NCI-H1436 (cell line): ENCODE measurements at places on chromosomes 7 and 10.

DNA sequence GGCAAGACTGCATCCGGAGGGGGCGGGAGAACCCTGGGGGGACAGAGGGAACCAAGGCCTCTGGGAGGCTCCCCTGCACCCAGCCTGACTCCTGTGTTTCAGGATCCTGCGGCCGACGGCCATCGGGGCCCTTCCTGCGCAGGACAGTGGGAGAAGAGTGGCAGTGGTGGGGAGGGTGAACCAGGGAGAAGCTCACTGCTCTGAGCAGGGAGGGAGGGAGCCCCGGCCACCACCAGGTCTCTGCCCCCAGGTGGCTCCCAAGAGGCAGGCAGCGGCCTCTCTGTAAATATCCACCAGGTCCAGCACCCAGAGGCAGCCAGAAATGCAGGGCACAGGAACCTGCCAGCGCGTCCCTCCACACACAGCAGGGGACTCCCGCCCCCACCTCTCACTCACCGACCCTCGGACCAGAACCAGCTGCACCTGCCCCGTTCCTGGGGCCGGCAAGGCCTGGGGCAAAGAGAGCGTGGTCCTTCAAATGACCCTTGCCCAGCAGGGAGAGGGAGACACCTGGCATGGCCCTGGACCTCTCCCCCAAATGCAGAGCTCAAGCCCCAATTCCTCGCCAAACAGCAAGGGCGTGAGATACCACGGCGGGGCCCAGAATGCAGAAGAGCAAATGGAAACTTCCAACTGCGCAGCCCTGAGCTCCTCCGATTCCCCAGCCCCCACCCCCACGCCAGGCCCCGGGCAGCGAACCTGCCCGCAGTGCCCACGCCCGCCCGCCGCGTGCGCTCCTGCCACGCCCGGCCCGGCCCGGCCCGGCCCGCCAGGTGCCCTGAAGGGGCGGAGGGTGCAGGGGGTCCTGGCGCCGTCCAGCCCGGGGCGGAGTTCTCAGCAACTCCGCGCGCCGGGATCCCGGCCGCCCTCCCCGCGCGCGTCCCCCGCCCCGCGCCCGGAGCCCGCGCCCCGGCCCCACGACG, 805 bp downstream of the RASGEF1A start:
- DNase-seq = no peak

GRCh38 chr7:19378345-19378714, 233.1 kb upstream of the FERD3L start:
- DNase-seq = no peak

GRCh38 chr7:106100863-106101629, 11.1 kb downstream of the SYPL1 start:
- no peak for DNase-seq

- no peak for DNase-seq
Measured at GRCh38 chr7:73841689-73842066, 638 bp downstream of the METTL27 start.

DNA sequence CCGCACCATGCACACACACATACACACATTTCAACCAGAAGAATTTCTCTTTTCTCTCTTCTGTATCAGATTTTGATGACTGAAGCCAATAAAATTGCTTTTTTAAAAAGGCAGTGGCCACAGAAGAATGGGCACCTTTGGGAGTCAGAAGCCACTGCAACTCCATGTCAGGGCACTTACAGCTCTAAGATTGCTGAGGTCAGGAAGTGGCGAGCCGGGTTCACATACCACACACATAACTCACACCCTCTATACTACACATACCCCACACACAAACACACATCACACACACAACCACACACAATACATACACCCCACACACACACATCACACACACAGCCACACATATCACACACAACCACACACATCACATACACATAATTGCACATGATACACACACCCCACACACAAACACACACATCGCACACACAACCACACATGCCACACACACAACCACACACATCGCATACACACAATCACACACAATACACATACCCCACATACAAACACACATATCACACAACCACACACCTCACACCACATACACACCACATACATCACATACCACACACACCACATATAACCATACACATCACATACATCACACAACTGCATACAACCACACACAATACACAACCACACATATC, 31.2 kb downstream of the GPRIN2 start:
- DNase-seq = no peak

GRCh38 chr10:11110539-11110938, 92.9 kb downstream of the CELF2 start:
- DNase-seq = no peak

DNA sequence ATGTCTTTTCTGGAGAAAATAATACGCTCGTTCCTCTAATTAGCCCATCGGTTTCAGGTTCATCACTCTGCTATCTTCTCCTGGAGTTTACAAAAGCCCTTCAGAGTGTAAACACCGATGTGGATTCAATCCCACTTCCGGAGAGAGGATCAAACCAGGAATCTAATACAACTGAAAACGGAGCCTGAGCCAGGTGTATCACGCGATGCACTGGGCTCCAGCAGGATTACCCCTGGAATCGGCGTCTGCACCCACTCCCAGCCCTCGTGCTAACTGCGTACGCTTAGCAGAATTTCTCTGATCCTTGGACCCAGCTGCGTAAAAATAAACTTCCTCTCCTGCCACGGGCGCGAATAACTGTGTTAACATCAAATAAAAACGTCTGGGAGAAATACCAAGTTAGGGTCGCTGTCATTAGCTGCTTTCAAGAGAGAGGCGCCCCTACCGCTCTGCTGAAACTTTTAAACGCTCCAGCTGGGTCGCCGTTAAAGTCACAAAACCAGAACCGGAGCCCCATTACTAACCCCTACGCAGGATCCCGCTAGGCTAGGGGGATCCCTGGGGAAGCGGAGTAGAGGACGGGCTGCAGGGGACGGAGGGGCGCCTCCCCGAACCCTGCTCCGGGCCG, 502 bp downstream of the ZNF3 start:
- no peak for DNase-seq

- no peak for DNase-seq
Measured at GRCh38 chr7:126843336-126843735, 409.4 kb downstream of the GRM8 start.

DNA sequence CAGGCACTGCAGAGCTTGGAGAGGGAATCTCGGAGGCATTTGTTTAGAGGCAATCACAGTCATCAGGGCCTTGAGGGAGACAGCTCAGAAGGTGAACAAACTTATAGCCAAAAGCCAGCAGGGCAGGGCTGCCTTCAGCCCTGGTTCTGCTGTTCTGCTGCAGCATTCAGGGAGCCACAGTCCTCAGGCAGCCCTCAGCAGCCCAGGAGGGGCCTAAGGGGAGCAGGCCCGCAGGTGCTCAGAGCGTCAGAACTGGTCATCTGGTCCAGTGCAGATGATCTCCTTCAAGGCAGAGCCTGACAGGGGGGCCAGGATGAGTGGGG, 84.7 kb downstream of the ARHGAP22 start:
- DNase-seq = no peak

DNA sequence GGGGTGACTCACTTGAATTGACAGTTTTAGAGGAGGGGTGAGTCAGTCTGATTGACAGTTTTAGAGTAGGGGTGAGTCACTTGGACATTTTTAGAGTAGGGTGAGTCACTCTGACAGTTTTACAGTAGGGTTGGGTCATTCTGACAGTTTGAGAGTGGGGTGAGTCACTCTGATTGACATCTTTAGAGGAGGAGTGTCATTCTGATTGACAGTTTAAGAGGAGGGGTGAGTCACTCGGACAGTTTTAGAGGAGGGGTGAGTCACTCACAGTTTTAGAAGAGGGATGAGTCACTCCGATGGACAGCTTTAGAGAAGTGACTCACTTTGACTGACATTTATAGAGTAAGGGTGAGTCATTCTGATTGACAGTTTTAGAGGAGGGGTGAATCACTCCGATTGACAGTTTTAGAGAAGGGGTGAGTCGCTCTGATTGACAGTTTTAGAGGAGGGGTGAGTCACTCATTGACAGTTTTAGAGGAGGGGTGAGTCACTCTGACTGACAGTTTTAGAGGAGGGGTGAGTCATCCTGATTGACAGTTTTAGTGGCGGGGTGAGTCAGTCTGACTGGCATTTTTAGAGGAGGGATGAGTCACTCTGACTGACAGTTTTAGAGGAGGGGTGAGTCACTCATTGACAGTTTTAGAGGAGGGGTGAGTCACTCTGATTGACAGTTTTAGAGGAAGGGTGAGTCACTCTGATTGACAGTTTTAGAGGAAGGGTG, 595.9 kb downstream of the DNAJB6 start:
- peak; percentile 19 for DNase-seq

- DNase-seq = no peak
Measured at GRCh38 chr7:119571666-119572065, 701.3 kb upstream of the KCND2 start.

- DNase-seq = no peak
Measured at GRCh38 chr10:101797403-101798059, 14.3 kb upstream of the NPM3 start.

GRCh38 chr10:48656914-48657305, 27.8 kb upstream of the WDFY4 start:
- DNase-seq = no peak

DNA sequence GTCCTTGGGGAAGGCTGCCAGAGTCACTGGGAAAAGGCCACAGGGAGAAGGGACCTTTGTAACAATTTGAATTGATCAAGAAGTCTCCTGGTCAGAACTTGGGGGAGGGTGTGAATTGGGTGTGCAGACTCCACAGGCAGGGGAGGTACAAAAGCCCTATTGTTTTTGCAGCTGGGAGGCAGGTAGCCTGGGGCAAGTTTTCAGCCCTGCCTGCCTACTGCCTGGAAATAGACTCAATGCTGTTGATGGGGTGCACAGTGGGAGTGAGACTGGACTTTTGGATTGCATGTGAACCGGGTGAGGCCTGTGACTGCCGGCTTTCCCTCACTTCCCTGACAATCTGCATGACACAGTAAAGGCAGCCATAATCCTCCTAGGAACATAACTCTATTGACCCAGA, 947.0 kb downstream of the REEP3 start:
- no peak for DNase-seq

GRCh38 chr7:41130086-41130485, 572.8 kb downstream of the INHBA start:
- DNase-seq = no peak

DNA sequence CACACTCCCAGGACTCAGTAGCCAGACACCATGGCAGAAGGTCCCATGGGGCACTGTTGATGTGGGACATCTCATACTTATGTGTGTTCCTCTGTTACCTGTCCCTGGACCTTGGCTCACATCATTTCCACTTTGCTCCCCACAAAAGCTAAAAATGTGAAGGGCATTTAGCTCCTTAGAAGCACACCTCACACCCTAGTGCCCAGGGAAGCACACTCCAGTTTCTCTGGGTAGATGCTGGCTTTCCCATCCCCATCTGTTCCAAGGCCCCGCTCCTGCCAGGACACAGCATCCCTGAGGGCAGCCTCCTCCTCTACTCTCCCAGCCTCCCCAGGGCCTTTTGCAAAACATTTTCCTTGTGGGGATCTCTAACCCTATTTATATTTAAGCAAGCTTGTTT, 572.4 kb upstream of the MGMT start:
- DNase-seq = no peak

DNA sequence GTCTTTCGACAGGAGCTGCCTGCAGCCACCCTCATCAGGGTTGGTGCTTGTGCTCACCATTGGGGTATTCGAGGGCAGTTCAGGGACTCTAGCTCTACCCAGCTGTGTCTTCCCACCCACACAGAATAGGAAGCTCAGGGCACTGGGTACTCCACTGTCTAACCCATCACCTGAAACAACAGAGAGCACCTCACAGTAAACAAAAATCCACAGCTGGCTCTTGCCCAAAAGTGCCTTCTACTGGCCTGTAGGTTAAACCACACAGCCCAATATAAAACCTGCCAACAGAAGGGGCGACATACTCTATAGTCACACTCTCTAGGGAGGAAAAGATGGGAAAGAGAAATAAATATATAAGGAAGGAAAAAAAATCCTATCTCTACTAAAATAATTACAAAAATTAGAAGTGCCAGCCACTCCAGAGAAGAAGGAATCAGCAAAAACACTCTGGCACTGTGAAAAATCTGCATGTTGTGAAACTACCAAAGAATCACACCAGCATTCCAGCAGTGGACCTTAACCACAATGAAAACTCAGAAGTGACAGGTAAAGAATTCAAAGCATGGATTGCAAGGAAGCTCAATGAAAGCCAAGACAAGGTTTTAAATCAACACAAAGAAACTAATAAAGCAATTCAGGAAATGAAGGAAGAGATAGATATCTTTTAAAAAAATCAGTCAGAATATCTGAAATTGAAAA, 110.0 kb downstream of the HGF start:
- DNase-seq = no peak

- DNase-seq = no peak
Measured at GRCh38 chr10:127299956-127300689, 103.7 kb upstream of the INSYN2A start.

- no peak for DNase-seq
Measured at GRCh38 chr10:100889546-100889945, 23.2 kb upstream of the SLF2 start.

DNA sequence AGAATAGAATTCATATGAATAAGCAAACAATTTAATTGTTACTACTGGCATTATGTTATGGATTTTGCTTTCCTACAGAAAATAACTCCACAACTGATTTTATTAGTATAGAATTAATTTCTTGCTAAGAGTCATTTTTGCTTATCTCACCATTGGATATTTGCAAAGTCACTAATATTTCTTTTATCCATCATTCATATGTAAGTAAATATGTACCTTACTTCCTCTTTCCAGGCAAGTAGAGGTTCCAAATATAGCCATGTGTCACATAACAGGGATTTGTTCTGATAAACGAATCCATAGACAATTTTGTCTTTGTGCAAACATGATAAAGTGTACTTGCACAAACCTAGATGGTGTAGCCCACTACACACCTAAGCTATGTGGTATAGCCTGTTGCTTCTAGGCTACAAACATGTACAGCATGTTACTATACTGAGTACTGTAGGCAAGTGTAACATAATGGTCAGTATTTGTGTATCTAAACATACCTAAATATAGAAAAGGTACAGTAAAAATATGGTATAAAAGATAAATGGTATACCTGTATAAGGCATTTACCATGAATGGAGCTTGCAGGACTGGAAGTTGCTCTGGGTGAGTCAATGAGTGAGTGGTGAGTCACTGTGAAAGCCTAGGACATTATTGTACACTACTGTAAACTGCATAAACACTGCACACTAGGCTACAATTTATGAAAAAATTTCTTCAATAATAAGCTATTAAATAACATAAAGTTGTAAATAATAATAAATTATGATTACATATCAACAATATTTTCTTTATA, 18.3 kb downstream of the KLLN start:
- DNase-seq = no peak

DNA sequence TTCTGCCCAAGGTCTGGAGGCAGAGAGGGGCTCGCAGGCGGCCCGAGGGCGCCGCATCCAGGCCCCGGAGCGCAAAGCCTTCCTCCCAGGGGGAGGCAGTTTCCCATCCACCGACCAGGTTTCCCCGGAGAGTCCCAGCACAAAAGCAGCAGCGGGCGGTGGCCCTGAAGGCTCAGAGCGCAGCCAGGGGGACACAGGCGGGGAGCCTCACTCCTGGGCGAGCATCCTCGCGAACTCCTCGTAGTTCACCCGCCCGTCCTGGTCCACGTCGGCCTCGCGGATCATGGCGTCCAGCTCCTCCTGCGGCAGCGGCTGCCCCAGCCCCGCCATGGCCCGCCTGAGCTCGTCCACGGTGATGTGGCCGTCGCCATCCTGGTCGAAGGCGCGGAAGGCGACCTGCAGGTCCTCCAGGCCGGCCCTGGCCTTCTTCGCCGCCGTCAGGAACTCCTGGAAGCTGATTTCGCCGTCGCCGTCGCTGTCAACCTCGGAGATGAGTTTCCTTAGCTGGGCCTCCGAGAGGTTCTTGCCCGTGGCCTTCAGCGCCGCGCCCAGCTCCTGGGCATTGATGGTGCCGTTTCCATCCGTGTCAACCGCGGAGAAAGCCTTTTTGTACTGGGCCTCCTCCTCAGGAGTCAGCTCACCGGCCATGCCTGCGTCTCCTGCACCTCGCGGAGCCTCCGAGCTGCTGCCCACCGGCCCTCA, 428 bp downstream of the CALML5 start:
- no peak for DNase-seq
